Panc1 (cell line): ENCODE measurements at places on chromosomes 3 and 15. TPM values are rescaled to one million over a fixed set of nuclear protein-coding genes. Genes with fewer than 3 reads are reported as not detected.

DNA sequence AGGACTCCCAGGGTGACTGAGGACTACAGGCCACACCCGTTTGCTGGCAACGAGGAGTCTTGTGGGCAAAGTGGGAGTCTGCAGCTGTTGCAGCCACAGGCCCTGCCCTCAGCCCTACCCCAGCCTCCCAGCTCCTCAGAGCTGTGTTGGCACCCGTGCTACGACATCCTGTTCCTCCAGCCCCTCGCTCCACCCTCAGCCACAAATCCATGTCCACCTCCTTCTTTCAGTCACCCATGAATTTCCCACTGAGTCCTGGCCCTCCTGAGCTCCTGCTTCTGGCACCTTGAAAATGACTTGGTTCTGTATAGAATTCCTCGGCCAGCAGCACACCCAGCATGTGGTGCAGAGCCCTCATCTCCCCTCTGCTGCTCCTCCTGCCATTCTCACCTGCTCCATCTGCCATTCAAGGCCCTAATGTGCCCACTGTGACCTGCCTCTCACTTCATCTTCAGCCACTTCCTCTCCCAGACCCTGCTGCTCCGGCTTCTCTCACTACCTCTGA lies 20.9 kb upstream of the VILL start:
- no peak overlapping the region for H3K27ac ChIP-seq
- DNase-seq: no peak
- H3K4me3 ChIP-seq: no peak overlapping the region
- no peaks in the 10 kb centered on the region for H3K4me1 ChIP-seq
- H3K36me3 ChIP-seq: no peaks in the 10 kb centered on the region

DNA sequence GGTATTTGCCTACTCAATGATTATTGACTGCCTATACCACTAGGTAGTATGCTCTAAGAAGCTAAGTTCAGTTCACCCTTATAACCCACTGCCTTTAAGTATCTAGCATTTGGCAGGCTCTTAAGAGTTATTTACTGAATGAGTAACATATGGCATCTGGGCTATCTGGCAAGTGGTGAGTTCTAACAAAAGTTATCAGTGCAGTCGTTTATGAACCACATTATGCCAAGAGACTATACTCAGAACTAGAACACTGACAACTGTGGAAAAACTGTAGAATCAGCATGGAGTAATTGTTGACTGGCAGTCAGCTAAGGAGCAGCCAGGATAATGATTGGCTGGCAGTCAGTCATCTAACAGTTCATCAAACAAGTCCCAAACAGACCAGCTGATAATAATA lies 25.8 kb downstream of the RAF1 start:
- H3K27me3 ChIP-seq: no peaks in the 10 kb centered on the region
- peaks cover 5% of the 10 kb centered on the region for H3K4me1 ChIP-seq
- DNase-seq: no peak
- no peaks in the 10 kb centered on the region for H3K36me3 ChIP-seq
- H3K27ac ChIP-seq: no peak overlapping the region

GRCh38 chr3:95813244-95813643 lies 1001.1 kb upstream of the EPHA6 start:
- no peaks in the 10 kb centered on the region for H3K4me1 ChIP-seq
- no peak overlapping the region for H3K4me3 ChIP-seq
- H3K36me3 ChIP-seq: no peaks in the 10 kb centered on the region
- DNase-seq: no peak

GRCh38 chr3:99780749-99781148 lies 36.9 kb upstream of the CMSS1 start:
- no peak for DNase-seq
- H3K4me3 ChIP-seq: no peak overlapping the region
- no peaks in the 10 kb centered on the region for H3K36me3 ChIP-seq
- no peaks in the 10 kb centered on the region for H3K4me1 ChIP-seq
- H3K27me3 ChIP-seq: peaks cover 24% of the 10 kb centered on the region
- H3K27ac ChIP-seq: no peak overlapping the region

GRCh38 chr3:51539291-51539941 lies 897 bp downstream of the RAD54L2 start:
- DNase-seq: no peak
- peak overlapping the region; percentile 81 for H3K27ac ChIP-seq
- H3K36me3 ChIP-seq: peaks cover 3% of the 10 kb centered on the region; the same call in 1 of the 2 replicates
- H3K4me3 ChIP-seq: peak overlapping the region; percentile 86

The SH3GL3 gene
- total RNA-seq: not detected

The CX3CR1 gene
- total RNA-seq: not detected
